ENCODE measurements at places on chromosomes 4 and X.

- DNase-seq: no peak
Observed at GRCh38 chr4:141395246-141395830, 174.6 kb downstream of the ZNF330 start.

DNA sequence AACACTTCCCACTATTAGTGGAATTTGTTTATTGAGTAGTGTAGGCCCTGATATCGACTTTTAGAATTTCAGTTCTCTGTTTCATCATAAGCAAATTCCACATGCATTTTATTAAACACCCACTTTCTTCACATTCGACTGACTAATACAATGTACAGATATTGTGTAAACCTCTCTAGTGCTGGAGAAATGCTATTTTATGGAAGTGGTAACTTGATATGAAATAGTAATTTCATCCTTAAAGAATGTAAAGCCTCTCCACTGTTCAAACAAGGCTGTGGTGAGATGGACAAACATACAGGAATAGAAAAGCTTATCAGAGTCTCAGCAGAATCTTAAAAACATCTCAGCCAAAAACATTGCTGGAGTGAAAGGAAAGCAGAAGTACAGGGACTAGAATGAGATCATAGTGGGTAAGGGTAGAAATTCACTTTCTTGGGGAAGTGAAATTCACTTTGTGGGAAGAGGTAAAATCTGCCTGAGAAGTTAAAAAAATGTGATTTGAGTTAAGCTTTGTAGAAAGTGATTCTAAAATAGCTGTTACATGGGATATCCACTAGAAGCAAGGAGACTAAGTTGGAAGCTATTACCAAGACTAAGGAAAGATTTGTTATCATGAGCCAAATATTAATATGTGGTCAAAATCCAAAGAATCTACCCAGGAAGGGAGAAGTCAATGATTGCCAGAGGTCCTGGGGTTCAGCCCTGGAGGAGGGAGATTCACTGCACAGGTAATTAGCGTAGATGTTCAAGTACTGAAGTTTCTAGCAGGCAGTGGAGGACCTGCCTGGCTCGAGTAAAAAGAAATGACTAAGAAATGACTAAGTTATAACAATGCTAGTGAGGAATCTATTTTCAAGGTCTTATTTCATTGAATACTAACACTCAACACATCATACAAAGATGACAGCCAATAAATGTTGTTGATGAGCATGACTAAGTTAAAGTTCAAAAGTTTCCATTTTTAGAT is 398.3 kb upstream of the FAM47C start:
- DNase-seq: no peak

DNA sequence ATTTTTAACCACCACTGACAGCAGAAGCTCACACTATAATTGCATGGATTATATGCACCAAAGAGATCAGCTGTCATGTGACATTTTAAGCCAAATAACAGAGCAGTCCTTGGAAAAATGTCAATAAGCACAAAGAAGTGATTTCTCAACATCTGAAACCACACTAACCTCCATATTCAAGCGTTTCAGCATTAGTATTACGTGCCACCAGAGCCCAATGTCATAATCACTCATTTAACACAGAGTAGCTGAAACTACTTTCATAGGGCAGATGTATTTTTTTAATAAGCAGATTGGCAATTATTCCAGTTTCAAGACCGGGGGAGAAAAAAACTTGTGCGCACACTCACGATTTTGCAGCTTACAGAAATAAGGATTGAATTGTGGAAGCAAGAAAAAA is 76.6 kb downstream of the SH3KBP1 start:
- DNase-seq: peak; percentile 63

DNA sequence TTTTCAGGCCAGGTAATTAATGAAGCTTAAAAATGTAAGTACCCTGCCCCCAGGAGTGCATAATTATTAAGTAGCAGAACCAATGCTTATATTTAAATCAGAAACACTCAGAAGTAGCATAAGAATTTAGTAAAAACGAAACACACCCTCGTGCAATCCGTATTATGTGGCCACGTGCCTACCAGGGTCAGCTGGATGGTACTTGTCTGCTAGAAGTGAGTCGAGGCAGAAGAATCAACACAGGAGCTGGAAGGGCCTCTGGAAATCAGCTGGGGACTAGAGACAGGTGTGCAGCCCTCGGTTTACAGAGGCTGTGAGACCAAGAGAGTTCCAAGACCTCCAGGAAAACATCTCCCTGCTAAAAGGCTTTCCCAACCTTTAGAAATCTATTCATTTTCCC is 559 bp upstream of the FAM47E start:
- no peak for DNase-seq

DNA sequence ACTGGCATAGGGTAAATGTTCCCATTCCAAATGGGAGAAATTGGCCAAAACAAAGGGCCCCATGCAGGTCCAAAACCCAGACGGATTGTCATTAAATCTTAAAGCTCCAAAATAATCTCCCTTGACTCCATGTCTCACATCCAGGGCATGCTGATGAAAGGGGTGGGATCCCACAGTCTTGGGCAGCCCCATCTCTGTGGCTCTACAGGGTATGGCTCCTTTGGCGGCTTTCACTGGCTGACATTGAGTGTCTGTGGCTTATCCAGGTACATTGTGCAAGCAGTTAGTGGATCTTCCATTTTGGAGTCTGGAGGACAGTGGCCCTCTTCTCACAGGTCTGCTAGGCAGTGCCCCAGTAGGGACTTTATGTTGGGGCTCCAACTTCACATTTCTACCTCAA is 772.9 kb upstream of the INTU start:
- no peak for DNase-seq
